D721Med (cell line): ENCODE measurements at places on chromosomes 3 and 15.

DNA sequence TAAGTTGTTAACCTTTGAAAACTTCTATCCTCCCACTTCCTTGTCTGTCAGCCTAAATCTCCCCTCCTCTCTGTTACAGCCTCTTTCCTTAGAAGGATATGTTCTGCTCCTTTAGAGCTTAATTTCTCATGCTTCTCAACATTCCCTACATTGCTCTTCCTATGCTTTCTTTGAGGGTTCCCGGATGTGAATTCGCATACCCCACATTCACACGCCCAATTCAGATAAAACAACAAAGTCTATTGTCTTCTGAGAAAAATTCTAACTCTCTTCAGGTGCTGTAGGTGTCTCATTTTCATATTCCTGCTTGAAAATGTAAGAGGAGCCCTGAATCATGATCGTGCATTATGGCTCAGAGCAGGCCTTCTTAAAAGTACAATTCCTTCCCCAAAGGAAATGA lies 171.8 kb upstream of the DPH6 start:
- DNase-seq, result no peak

DNA sequence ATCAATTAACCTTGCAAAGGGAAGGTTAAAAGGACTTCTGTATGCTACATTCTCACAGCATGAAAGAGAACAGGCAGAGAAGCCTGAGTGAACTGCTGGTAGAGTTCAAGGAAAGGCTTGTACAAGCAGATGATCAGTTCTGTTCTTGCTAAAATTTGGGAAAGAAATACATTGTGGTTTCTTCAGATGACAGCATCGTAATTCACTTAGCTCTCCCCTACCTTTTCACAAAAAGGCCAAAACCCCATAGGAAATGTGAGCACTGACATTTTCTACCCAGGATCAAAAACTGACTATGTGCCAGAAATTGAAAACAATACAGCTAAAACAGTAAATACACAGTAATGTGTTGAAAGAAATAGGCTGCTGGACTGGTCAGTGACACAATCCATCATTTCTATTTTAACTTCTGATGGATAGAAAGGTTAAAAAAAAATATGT lies 216.4 kb downstream of the DPH6 start:
- DNase-seq, result no peak

DNA sequence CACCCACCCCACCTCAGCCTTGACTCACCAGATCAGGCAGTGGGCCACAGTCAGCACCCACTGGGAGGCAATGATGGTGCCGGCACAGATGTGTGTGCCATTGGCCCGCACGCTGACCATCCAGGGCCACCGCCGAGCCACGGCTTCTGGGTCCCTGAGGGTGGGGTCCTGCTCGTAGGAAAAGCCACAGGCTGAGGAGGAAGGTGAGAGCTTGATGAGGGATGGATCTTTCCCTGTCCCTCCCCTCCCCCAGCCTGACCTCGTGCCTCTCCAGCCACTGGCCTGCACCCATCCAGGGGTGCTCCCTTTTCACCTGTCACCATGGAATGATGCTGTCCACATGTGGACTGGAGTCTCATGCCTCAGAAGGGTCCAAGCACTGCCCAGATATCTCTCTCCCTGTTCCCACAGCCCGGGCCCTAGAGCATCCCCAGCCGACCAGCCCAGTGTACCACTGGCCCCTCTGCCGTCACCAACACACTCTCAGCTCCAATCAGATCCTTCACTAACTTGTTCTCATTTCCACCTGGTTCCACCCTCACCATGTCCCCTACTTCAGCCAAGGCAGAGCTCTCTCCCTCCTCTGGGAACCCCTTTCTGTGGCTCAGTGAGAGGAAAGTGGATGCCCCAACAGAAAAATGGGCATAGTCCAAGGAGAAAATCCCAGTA lies 2.0 kb downstream of the PRSS50 start:
- DNase-seq, result no peak

GRCh38 chr3:34408088-34408487 lies 609.7 kb downstream of the PDCD6IP start:
- no peak for DNase-seq

DNA sequence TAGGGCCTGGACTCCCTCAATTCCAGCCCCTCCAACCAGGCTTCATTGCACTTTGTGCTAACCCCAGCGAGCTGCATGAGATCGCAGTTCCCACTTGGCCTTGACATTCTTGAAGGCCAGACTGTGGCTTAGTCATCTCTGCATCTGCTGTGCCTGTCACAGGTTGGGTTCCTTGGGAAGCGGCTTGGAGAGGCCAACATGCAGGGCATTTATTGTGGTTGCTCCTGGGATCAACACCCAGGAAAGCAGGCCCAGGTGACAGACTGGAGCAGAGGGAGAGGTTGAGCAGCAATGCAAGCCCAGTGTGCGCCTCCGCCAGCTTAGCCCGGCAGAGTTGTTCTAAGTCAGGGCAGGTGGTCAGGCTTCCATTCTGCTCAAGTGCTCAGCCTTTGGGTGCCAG lies 10.5 kb downstream of the ABCF3 start:
- no peak for DNase-seq

DNA sequence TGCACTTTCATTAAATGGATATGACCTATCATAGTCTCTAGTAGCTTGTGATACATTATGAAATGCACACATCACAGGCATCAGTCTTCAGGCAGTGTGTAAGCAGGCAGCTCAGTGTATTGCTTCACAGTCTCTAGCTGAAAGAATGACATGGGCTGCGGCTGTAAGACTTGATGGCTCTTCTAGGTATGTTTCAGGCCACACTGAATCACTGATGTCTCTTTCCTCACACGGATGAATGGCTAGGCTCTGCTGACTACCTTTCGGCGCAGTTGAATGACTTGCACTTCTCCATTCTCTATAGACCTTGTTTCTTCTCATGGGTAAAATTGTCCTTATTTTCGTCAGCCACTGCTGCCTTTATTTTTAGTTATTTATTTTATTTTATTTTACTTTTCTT lies 15.4 kb downstream of the APH1B start:
- DNase-seq, result no peak

GRCh38 chr15:62809968-62810260 lies 232.6 kb upstream of the TPM1 start:
- no peak for DNase-seq
